AG04450 (cell line): ENCODE measurements at places on chromosomes 1 and 21. TPM values are rescaled to one million over a fixed set of nuclear protein-coding genes. Genes with fewer than 3 reads are reported as not detected.

NPL gene
- polyA plus RNA-seq, result 0.48 and 0.55 TPM in 2 replicates

DNA sequence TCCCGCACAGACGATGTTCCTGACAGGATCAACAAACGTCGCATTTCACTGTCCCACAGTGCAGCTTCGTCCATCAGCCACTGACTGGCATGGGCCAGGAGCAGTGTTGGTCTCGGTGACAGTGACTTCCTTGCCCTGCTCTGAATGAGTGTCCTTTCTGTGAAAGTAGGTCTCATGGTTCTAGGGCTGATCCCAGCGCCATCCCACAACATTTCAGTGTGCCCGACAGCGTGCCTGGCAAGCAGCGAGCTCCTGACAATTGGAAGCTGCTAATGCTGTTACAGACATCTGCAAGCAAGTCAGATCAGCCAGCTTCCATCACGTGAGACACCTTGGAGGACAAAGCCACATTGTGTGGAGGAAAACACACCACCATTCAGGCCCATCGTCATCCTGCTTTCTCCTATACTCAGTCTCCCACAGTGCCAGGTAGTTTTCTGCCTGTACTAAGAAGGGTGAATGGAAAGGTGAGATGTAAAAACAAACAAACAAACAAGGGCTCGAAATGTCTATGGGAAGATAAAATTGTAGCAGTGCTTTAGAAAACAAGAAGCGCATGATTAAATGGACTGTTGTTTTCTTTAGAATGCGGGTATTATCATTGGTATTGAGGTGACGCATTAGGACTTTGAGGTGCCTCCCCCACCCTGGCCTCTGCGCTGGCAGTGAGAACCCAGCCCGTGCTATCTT lies 21.9 kb downstream of the ERRFI1 start:
- no peak for DNase-seq

TMEM222 gene
- polyA plus RNA-seq, result 27.8 and 37.2 TPM in 2 replicates

PALMD gene
- 0.37 and 0.43 TPM in 2 replicates for polyA plus RNA-seq

- no peak for DNase-seq
Measured at GRCh38 chr1:25744140-25744581, 55.8 kb upstream of the SELENON start.

IVL gene
- polyA plus RNA-seq, result not detected in 2 replicates

DNA sequence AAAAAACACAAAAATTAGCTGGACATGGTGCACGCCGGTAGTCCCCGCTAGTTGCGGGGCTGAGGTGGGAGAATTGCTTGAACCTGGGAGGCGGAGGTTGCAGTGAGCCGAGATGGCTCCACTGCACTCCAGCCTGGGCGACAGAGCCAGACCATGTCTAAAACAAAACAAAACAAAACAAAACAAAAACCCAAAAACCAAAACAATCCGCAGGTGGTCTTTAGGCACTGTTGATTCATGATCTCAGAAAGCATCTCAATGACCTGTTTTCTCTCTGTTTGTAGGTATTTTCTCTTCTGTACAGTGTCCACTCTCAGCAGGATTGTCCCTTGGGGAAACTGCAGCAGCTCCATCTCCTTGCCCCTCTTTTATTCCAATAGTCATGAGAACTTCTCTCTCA lies 74.9 kb upstream of the ADGRL2 start:
- DNase-seq, result no peak

GRCh38 chr1:61742620-61743430 lies 545 bp downstream of the PATJ start:
- DNase-seq, result no peak

MPZ gene
- 0.71 and 0.89 TPM in 2 replicates for polyA plus RNA-seq

GJA8 gene
- polyA plus RNA-seq, result not detected in 2 replicates

- no peak for DNase-seq
Measured at GRCh38 chr1:219322766-219323165, 149.1 kb downstream of the LYPLAL1 start.

DNA sequence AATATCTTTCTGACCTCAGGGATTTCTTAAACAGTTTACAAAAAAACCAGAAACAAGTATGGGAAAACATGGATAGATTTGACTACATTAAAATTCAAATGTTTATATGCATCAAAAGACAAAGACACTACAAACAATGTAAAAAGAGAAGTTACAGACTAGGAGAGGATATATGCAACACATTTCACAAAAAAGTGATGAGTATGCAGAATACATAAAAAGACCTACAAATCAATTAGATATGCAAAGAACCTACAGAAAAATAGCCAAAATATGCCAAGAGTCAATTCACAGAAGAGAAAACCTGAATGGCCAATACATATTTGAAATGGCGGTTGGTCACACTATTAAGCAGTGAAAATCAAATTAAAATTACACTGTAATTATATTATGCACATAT lies 175.0 kb downstream of the FOXD2 start:
- no peak for DNase-seq

SLAMF9 gene
- polyA plus RNA-seq, result 0.11 TPM in 1 of 2 replicates, not detected in the other

- DNase-seq, result no peak
Measured at GRCh38 chr1:167629681-167630567, at the start of gene RCSD1. RCSD1 (plus strand) TSS chr1:167630232; CDS start chr1:167630424, 192 bp downstream.

CNIH3 gene
- polyA plus RNA-seq, result 5.6 and 6.5 TPM in 2 replicates

MROH9 gene
- not detected in 2 replicates for polyA plus RNA-seq

DNA sequence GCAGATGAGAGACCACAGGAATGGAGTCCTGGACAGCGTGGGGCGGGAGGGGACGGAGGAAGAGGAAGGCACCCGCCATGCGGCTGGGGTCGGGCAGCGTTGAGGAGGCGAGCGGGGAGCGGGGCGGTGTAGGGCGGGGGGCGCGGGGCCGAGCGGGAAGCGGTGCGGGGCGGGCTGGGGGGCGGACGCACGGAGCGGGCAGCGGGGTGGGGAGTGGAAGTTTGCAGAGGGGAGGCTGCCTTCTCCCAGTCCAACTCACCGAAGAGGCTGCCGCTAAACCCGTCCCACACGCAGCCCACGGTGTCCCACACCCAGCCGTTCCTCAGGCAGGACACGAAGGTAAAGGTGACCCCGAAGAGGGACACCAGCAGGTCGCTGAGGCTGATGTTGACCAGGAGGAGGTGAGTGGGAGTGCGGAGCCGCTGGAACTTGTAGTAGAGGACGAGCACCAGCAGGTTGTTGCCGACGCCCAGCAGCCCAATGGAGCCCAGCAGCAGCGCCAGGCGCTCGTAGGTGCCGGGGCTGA lies 483 bp downstream of the CHML start:
- no peak for DNase-seq

SLC1A7 gene
- polyA plus RNA-seq, result 0.05 and 0.11 TPM in 2 replicates

FMN2 gene
- polyA plus RNA-seq, result 6.8 and 6.9 TPM in 2 replicates

NOC2L gene
- polyA plus RNA-seq, result 36.1 and 41.7 TPM in 2 replicates

- no peak for DNase-seq
Measured at GRCh38 chr1:70364439-70364838, 9.9 kb upstream of the ANKRD13C start.

LIPI gene
- polyA plus RNA-seq, result not detected in 2 replicates

- DNase-seq, result no peak
Measured at GRCh38 chr1:57046462-57046861, 80.6 kb upstream of the C8B start.

DNA sequence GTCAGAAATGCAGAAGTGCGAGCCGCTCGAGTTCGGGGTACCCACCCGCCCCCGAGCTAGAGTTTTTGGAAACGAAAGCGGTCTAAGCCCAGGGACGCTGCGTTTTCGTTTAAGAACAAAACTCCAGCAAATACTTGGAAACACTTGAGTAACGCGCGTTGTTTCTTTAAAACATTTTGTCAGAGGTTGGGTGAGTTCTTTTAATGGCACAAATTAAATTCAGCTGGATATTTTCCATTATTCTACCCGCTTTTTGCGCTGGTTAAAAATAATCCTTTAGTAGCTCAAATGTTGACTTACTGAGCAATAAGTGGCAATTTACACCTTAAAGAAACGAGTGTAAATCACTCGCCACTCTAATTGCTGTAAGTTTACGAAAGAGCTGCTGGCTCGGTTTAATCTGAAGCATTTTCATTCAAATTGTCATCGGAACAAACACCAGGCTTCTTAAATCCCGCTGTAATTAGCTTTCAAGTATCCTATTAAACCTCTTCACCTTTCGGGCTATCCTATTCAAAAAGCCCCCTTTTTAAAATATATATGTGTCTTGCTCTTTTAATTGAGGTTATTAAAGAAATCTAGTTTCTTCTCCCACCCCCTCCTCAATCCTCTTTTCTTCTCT lies 1.5 kb downstream of the LHX8 start:
- no peak for DNase-seq

DNA sequence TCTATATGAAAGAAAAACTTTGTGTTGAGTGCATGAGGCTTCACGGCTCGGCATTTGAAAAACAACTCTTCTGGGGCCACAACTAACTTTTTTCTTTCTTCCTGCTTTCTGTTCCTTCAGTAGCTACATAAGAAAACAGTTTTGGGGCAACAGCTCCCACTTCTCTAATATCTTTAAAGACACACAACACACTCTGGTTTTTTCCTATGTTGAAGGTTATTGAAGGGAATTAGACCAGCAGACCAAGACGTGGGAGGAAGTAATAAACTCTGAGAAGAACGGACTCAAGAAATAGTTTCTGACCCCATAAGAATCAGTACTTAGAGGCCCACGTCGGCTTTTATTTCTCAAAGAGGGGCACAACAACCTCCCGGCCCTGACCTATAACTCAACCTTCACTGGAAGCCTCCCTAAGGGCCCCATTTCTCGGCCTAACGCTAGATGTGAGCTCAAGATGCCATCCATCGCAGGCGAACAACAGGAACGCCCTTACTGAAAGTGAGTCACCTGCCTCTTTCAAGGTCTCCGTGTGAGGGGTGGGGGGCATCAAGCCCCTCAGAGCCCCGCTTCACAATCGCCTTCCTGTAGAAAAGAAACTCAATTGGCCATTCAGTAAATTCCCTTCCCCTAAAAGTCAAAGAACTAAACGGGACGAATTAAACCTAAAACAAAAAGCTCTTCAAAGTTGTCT lies 844 bp downstream of the ZMYM6 start:
- DNase-seq, result no peak

CRP gene
- polyA plus RNA-seq, result not detected in 2 replicates

DNA sequence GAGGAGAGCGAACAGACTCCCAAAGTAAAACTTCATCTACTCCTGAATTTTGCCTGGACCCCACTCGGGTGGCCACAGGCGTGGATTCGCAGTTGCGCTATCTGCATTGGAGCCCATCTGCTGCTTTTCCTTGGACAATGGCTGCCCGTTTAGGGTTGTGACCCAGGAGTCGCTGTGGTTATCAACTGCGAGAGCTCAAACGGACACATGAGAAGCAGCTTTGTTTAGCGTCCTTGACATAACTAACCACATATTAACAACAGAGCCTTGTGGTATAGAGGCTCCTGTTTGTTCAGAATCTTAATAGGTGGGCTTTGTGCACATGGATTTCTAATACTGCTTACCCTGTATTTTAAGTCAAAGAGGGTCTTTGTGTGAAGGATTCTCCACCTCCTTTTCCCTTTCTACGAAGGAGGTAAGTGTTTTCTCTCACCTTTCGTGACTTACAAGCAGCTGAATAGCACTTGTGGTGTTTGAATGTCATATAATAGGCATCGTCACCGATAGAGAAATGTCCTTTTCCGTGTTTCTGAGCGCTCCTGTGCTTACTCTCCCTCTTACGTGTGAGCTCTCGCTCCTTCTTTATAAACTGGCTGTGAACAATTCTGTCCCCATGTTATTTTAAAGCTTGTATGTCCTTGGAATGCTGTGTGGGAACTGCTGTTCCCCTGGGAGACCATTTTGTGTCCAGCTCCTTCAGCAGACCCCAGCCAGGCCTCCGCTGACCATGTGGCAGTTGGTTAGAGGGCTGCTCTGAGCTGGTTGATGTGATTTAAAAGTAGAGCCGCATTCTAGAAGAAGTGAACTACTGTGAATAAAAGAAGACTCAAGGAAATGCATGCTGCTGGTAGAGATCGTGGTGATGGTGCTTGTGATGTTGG lies 441.4 kb downstream of the RPS6KC1 start:
- DNase-seq, result no peak

GRCh38 chr1:201357636-201358348 lies 19.7 kb downstream of the TNNT2 start:
- no peak for DNase-seq

DNA sequence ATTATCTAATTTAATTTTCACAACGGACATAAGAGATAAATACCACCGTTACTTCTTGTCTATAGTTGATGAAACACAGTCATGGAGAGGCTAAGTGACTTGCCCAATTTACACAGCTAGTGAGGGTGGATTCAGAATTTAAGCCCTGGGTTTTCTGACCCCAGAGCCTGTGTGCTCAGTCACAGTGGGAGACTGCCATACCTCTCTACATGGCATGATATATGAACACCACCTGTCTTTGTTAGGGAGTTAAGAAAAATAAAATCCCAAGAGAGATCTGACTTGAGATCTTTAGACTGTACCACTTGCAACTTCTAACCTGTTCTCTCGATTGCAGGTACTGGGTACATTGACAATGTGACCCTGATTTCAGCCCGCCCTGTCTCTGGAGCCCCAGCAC lies 40.3 kb downstream of the LAMC2 start:
- DNase-seq, result no peak

TNFAIP8L2 gene
- not detected in 2 replicates for polyA plus RNA-seq

DNA sequence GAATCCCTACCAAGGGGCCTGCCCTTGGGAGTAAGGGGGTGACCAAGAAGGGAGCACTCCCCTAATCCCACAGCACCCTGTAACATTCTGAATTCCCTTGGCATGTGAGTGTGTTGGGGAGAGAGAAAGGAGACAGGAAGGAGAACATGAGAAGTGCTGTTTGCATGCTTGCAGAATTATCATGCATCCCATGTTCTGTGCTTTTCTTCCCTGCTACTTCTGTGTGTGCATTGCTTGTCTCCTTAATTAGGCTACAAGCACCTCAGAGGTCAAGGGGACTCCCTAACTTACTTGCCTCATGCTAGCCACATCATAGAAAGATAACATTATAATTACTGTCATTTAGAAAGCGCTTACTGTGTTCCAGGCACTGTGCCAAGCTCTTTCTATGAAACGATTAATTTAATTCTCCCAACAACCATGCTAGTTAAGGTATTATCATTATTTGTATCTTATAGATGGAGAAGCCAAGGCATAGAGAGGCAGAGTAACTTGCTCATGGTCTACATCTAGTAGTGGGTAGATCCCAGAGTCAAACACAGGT lies 11.1 kb downstream of the NOS1AP start:
- DNase-seq, result no peak

INAVA gene
- polyA plus RNA-seq, result 0.02 and 0.16 TPM in 2 replicates
